ENCODE measurements at places on chromosomes 13 and 19. TPM values are rescaled to one million over a fixed set of nuclear protein-coding genes. Genes with fewer than 3 reads are reported as not detected.

ZSCAN4 gene
- 0.76 TPM for polyA plus RNA-seq

ZNF506 gene
- 3.4 TPM for polyA plus RNA-seq

IZUMO4 gene
- 9.6 TPM for polyA plus RNA-seq

DNAAF3 gene
- polyA plus RNA-seq = 0.68 TPM

- no peak for DNase-seq
Measured at GRCh38 chr13:23752111-23753001, 136.8 kb downstream of the MIPEP start.

DNA sequence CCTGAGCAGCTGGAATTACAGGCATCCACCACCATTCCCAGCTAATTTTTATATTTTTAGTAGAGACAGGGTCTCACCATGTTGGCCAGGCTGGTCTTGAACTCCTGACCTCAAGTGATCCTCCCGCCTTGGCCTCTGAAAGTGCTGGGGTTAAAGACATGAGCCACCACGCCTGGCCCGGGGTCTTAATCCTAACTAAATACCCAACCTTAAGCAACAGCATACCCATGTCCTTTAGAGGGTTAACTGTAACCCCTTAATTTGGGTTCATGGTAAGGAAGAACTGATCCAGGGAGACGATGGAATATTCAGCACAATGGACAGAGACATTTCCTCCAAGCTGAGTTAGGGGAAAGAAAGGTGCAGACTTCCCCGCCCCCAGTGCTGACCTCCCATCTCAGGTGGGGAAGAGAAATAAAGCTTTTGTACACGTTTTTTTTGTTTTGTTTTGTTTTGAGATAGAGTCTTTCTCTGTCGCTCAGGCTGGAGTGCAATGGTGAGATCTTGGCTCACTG, 8.7 kb upstream of the GALP start:
- peak; percentile 49 for DNase-seq

CEACAM3 gene
- 0.13 TPM for polyA plus RNA-seq
